ENCODE measurements at places on chromosomes 4 and X. TPM values are rescaled to one million over a fixed set of nuclear protein-coding genes. Genes with fewer than 3 reads are reported as not detected.

GSX2 gene
- not detected for total RNA-seq

DNA sequence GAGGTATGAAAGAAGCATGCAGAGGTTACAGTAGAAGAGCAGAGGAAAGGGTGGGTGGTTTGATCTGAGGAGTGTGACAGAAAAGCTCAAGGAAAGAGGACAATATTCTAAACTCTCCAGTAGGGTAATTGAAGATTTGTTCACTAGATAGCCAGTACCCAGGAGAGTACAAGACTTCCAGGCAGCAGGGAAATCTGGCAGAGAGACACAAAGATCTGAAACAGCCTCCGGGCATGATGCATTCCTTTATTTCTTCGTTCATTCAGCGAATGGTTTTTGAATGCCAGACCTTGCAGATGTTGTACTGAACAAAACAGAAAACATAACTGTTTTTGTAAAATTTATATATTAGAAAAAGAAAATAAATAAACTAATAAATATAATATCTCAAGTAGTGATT, 766.6 kb downstream of the FAT4 start:
- DNase-seq: no peak
- no peak overlapping the region for H3K27ac ChIP-seq
- H3K4me3 ChIP-seq: no peak overlapping the region
- H3K36me3 ChIP-seq: no peaks in the 10 kb centered on the region
- no peaks in the 10 kb centered on the region for H3K27me3 ChIP-seq

ARHGAP6 gene
- 63.8 TPM for total RNA-seq

CSAG3 gene
- total RNA-seq: not detected

DNA sequence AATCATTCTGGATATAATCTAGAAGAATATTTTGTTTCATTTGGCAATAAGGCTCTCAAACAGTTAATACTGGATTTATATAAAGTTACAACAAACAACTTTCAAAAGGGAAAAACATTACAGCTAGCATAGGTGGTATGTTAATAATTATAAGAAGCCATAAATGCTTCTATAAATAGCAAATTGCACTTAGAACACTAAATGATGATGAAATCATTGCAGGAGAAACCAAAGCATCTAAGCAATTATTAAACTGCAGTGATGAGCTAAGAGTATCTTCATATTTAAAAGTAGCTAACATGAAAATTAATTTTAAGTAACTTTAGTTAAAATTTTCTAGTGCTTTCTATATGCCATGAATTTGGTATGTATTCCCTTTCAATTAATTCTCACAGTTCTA, 189.5 kb downstream of the CENPC start:
- no peak overlapping the region for H3K4me3 ChIP-seq
- H3K27ac ChIP-seq: no peak overlapping the region
- H3K4me1 ChIP-seq: no peaks in the 10 kb centered on the region
- no peak for DNase-seq

DNA sequence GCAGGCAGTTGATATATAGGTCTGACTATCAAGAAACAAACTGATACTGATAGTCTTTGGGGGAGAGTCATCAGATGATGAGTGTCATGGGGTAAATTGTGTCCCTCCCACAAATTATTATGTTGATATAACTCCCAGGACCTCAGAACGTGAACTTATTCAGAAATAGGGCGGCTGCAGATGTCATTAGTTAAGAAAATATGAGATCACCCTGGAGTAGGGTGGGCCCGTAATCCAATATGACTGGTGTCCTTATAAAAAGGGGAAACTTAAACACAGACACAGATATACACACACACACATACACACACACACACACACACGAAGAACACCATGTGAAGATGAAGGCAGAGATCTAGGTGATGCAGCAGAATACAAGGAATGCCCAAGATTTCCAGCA, 32.7 kb upstream of the ARHGEF9 start:
- no peak for DNase-seq
- H3K4me3 ChIP-seq: no peak overlapping the region
- H3K27me3 ChIP-seq: no peaks in the 10 kb centered on the region
- no peaks in the 10 kb centered on the region for H3K4me1 ChIP-seq
- no peaks in the 10 kb centered on the region for H3K36me3 ChIP-seq

WDR45 gene
- 99.8 TPM for total RNA-seq

SOX3 gene
- not detected for total RNA-seq

GRCh38 chrX:3428792-3429191, 82.3 kb upstream of the MXRA5 start:
- no peak overlapping the region for H3K27ac ChIP-seq
- no peaks in the 10 kb centered on the region for H3K27me3 ChIP-seq

GRCh38 chr4:7281691-7282665, 89.6 kb downstream of the SORCS2 start:
- H3K27ac ChIP-seq: no peak overlapping the region
- H3K36me3 ChIP-seq: no peaks in the 10 kb centered on the region

NEIL3 gene
- total RNA-seq: 0.59 TPM

DNA sequence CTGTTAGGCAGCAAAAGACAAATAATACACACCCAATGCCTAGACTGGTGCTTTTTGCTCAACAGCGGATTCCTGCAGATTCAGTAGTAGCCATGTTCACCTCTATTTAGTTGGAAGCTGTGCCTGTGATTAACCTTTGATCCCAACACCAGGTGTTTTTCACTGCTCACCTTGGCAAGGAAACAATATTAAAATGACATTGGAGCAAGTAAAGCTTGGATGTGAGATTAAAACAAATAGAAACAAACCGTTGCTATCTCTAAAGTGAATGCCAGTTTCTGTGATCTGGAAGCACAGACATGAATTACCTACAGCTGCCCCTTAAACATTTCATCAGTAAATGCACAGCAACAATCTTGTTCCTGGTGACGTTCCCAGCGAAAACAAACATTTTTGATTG, 35.7 kb downstream of the MAGEB17 start:
- no peak overlapping the region for H3K27ac ChIP-seq

ZNF280C gene
- total RNA-seq: 7.8 TPM

GRCh38 chr4:146023334-146023967, 84.8 kb upstream of the ZNF827 start:
- H3K4me3 ChIP-seq: no peak overlapping the region
- no peaks in the 10 kb centered on the region for H3K27me3 ChIP-seq
- H3K4me1 ChIP-seq: no peaks in the 10 kb centered on the region
- H3K27ac ChIP-seq: no peak overlapping the region

CLDN22 gene
- total RNA-seq: not detected

GAB3 gene
- total RNA-seq: 8.1 TPM

GRCh38 chrX:65902011-65902410, 137.9 kb downstream of the VSIG4 start:
- no peak overlapping the region for H3K27ac ChIP-seq
- no peaks in the 10 kb centered on the region for H3K36me3 ChIP-seq
- no peaks in the 10 kb centered on the region for H3K27me3 ChIP-seq
- DNase-seq: no peak
- no peak overlapping the region for H3K4me3 ChIP-seq
- no peaks in the 10 kb centered on the region for H3K4me1 ChIP-seq

DNA sequence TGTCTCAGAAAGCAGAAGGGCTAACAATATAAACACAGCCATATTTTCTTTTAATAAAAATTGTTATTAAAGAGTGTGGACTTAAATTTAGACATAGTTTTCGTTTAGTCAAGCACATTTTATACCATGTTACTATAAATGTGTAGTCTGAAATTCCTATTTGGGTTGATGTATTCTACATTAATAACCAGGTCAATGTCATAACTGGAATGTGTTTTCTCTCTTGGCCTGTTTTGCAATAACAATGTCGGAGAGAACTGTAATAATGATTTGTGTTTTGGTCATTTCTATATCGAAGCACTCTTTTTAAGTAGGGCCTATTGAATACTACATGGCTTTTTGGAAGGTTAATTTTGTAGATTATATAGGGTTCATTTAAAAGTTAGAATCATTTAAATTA, 5.5 kb downstream of the USO1 start:
- H3K27ac ChIP-seq: no peak overlapping the region
- no peak overlapping the region for H3K4me3 ChIP-seq
- no peaks in the 10 kb centered on the region for H3K36me3 ChIP-seq
- no peak for DNase-seq
- peaks cover 29% of the 10 kb centered on the region for H3K4me1 ChIP-seq

DNA sequence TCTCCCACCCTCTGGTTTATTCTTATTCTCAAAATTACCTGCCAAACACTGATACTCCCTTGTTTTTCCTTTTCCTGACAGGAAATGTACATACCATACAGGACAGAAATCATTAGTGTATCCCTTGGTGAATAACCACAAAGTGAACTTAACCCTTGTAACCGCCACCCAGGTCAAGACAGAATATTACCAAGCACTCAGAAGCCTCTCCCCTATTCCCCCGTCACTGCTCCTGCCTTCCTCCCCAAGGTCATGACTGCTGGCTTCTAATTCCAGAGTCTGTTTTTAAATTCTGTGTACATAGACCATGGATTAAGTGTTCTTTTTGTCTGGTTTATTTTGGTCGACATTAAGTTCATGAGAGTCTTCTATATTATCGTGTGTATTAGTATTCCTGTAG, 37.7 kb downstream of the HTT start:
- H3K27me3 ChIP-seq: no peaks in the 10 kb centered on the region
- DNase-seq: no peak
- H3K4me3 ChIP-seq: no peak overlapping the region

GRCh38 chr4:4859799-4860599, 534 bp downstream of the MSX1 start:
- no peak for DNase-seq
- H3K27ac ChIP-seq: peak overlapping the region; percentile 21
- no peaks in the 10 kb centered on the region for H3K36me3 ChIP-seq
- peak overlapping the region; percentile 45 for H3K4me3 ChIP-seq

DNA sequence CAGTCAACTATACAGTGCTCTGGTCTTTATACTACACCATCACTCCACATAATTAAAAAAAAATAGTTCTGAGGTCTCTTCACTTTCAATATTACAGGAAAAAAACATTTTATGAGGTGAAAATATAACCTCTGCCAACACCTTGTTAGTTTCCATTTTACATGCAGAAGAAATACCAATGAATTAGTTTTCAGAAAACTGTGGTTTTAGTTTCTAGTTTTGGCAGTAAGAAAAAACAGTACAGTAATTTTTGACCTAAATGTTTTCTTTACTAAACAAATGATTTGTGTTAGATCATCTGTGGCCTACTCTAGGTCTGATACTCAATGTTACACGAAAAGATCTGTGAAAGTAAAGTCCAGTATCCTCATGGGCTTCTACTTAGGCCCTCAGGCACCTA, 10.0 kb downstream of the SULT1E1 start:
- no peak overlapping the region for H3K27ac ChIP-seq
- no peak for DNase-seq
- no peaks in the 10 kb centered on the region for H3K36me3 ChIP-seq
- H3K4me3 ChIP-seq: no peak overlapping the region
- no peaks in the 10 kb centered on the region for H3K27me3 ChIP-seq

- no peak overlapping the region for H3K27ac ChIP-seq
- no peak overlapping the region for H3K4me3 ChIP-seq
- no peak for DNase-seq
- H3K36me3 ChIP-seq: no peaks in the 10 kb centered on the region
These were observed 247.6 kb downstream of the DCLK2 start for GRCh38 chr4:150325872-150326271.

EGF gene
- 9.3 TPM for total RNA-seq

BMX gene
- 8.0 TPM for total RNA-seq

DNA sequence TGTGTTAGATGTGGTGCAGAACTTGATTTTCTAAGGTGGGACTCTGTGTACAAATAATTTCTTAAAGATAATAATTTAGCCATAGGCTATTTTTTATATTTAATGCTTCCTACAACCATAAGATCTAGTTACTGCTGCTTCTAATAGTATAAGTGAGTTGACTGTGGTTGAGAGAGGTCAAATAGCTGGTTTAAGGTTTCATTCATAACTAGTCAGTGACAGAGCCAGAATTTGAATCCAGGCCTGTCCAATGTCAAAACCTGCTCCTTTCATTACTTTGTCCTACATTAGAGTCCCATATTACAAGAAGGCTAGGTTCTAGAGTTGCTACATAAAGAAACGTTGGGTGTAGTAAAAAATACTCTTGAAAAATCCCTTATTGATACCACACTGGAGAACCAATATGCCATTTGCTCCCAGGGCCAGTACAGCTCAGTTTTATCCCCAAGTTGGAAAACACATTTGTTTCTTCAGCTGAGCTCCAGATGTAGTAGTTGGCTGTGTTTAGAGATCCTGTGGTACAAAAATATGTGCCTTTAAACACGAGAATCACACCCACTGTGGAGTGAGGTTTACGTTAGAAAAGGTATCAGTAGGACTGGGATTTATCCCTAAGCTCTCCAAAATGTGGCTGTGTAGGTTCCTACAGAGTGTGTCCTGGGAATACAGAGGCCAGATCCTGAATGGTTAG, 84.3 kb downstream of the REPS2 start:
- H3K27me3 ChIP-seq: no peaks in the 10 kb centered on the region
- no peak overlapping the region for H3K27ac ChIP-seq
- no peaks in the 10 kb centered on the region for H3K4me1 ChIP-seq
- H3K36me3 ChIP-seq: no peaks in the 10 kb centered on the region

TREX2 gene
- total RNA-seq: 3.2 TPM

SLC6A14 gene
- total RNA-seq: not detected

DNA sequence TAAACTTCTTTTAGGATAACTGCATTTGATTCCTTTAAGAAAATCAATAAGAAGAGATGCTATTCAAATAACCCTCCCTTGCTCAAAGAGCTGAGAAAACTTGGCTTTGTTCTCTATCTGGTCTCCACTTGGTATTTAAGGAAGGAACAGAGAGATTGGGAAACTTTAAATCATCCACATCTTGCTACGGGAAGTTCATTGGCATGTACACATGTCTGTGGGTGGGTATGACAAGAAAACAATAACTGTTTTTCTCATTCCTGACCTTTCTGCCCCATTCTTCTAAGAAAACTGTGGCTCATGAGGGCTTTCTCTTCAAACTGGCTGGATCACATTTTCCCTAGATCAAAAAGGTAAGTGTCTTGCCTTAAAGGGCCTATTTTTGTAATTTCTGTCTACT, 6.0 kb downstream of the SEL1L3 start:
- no peak for DNase-seq
- H3K4me3 ChIP-seq: no peak overlapping the region
- no peaks in the 10 kb centered on the region for H3K27me3 ChIP-seq
- H3K27ac ChIP-seq: no peak overlapping the region
- no peaks in the 10 kb centered on the region for H3K36me3 ChIP-seq
- peaks cover 28% of the 10 kb centered on the region for H3K4me1 ChIP-seq

DOCK11 gene
- 50.0 TPM for total RNA-seq

MAGEA11 gene
- total RNA-seq: not detected

PDE6B gene
- 9.6 TPM for total RNA-seq

- H3K27ac ChIP-seq: no peak overlapping the region
- H3K4me3 ChIP-seq: no peak overlapping the region
- no peaks in the 10 kb centered on the region for H3K4me1 ChIP-seq
- DNase-seq: no peak
- H3K27me3 ChIP-seq: no peaks in the 10 kb centered on the region
These were observed 77.1 kb upstream of the LSM6 start for GRCh38 chr4:146098397-146098796.

Measured in thyroid gland (tissue), 4 donors.